Fibroblast of skin of right biceps (primary cell): ENCODE measurements at places on chromosomes 3 and 15.
A peak's percentile ranks its signal among the peaks of the same experiment; 100 is the strongest.

DNA sequence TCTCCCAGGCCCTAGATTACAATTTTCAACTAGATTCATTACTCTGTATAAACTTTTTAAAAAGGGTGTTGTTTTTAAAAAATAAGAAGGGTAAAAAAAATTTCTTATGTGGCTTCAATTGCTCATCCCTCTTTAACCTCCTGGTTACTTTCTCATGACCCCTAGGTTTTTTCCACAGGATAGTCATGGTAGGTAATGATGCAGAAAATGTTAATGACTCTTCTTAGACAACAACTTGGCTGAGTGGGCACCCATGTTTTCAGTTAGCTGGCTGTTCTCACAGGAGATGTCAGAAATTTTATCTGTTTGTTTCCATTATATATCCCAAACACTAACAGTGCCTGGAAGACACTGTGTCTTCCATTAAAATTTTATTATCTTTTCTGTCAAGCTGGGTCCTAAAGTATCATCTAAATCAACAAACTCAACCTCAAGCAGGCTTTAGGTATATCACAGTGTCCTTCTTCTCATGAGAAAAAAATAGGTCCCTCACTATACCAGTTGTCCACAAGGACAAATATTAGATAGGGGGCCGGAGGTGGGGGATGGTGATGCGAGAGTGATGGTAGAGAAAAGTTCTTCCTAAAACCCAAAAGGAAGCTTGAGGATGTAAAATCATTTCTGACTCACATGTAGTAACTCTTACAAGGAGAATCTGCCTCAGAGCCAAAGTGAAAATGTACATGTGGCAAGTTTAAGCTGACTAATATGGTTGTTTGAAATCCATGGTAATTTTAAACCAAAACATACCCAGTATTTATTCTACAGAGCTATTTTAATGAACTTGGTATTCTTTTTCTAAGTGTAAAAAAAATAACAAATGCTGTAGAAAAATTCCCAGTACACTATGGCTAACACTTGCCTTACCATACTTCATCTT lies 43.3 kb downstream of the PLOD2 start:
- peak; percentile 91 for DNase-seq

DNA sequence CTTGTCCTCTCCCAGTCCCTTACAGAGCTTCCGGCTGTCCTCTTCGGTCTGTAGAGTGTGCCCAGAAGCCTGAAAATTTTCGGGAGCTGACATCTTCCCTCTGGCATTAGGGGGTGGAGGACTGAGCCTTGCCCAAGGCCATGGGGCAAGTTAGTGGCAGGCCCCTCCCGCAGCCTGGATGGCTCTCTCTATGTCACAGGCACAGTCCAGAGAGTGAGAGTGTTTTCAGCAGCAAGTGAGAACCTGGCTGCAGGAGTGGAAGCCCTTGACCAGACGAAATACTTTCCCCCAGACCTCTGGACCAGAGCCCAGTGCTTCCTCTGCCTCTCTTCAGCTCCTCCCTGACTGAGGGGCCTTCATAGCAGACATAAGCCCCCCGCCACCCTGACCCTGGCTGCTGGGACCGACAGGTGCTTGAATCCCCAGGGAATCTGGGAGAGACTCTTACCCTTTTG lies 50.5 kb upstream of the SEC22A start:
- no peak for DNase-seq

GRCh38 chr3:17874636-17875035 lies 132.2 kb upstream of the TBC1D5 start:
- no peak for DNase-seq

GRCh38 chr3:174431717-174432116 lies 427.4 kb upstream of the NAALADL2 start:
- peak; percentile 39 for DNase-seq
